Stimulated activated CD8-positive, alpha-beta memory T cell treated with anti-CD3 and anti-CD28 coated beads, Interleukin-7, amount 100 ng/mL, for 1 hour (primary cell): ENCODE measurements at places on chromosomes 11 and 22.

DNA sequence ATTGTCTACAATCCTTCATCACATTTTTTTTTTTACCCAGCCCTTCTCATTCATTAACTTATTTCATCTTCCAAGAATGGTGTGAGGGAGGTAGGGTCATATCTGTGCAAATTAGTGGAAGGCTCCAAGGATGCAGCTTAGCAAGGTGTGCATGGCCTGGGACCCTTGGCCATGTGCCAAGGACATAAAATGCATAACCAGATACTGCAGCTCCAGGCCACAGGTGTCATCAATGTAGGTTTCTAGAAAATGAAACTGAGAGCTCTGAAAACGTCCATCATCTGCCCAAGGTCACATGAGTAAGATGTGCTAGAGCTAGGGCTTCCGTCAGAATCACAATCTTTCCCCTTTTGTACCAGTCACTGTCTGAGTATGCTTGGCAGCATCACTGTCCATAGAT lies 29.8 kb downstream of the ANKK1 start:
- DNase-seq, result no peak

DNA sequence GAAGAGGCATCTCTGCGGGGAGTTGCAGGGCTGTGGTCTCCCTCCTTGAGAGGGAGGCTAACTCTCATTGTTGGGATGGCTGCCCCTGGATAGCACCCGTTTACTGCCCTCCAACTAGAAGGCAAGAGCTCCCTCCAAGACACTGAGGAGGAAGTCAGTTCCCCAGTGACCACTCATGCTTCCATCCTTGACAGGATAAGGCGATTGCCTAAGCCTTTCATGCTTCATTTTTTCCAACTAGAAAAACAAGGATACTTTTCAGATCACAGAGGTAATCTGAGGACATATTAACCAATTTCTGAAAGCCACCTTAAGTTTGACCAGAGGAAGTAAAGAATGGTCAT lies 186.6 kb downstream of the MAML2 start:
- DNase-seq, result no peak

DNA sequence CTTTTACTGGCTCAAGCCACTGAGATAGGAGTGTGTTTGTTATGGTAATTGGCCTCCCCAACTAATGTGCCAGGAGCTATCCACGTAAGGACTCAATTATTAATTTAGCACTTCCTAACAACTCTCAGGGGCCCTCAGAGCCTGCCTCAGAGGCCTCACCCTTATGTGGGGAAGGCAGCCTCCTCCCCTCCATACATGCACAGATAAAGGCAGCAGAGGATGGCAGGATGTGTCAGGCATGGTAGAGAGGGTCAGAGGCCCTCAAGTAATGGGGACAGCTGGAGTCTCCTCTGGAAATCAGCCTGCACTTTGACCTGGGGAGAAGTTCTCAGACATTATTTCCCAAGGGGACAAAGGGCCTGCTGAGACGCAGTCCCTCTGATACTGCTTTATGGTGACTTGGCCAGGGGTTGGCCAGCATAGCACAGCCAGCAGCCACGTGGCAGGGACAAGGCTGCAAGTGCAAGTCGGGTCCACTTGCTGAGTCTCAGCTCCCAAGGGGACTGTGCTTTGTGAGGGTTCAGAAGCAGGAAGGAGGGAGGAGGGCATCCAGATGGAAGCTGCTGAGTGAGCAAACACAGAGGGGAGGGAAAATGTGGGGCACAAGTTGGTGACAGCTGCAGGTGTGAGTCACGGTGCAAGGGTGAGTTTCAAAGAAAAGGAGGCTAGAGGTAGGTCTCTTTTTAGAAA lies 17.0 kb downstream of the MOGAT2 start:
- DNase-seq, result no peak

- no peak for DNase-seq
Measured at GRCh38 chr22:40720538-40721256, 41.4 kb downstream of the MCHR1 start.

- DNase-seq, result no peak
Measured at GRCh38 chr11:63839508-63840355, 822 bp downstream of the MARK2 start.

GRCh38 chr11:36367806-36368680 lies 72.0 kb downstream of the PRR5L start:
- DNase-seq, result no peak

DNA sequence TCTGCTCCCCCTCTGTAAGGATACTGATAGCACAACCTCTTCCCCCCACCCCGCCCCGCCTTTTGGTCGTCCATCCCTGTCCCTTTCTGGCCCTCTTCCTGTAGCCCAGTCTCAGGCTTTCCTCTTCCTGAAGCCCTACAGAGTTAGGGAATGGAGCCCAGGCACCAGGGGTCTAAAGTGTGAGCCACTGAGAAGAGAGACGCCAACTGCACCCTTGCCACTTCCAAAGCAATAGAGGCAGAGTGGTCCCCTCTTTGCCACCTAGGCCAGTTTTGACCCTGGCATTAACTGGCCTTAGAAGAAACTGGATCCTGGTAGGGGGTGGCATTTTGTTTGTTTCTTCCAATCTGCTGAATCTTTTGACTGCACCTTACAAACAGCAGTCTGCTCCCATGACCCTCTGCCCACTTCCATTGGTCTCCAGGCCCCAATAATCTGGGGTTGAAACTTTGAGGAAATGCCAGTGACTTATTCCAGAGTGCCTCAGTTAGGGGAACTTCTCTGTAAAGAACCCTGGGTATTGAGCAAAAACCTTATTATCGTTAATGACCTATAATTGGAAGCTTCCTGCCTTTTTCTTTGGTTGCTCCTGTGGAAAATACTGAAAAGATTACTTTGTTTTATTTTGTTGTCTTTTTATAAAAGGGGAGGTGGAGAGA lies 9.7 kb upstream of the GRK2 start:
- DNase-seq, result no peak
